GM03348 (cell line): ENCODE measurements at places on chromosomes 2 and 18.
A peak's percentile ranks its signal among the peaks of the same experiment; 100 is the strongest.

DNA sequence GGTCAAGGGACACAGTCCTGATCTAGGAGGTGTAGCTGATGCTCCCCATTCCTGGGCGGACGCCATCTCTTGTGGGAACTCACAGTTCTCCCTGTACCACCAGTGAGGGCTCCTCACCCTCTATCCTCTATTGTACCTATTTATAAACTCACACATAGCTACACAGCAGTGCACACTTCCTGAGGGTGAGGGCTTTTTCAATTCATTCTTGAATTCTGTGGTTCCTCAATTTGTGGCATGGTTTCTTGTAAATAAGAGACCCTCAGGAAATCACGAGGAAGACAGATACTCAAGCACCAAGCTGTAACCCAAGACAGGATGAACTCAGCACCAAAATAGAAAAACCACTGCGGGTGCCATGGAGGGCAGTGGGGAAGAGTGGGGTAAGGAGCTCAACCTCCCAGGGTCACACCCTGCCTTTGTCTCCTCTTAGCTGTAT is 245.9 kb upstream of the PXDN start:
- no peak for DNase-seq

- no peak for DNase-seq
Measured at GRCh38 chr2:200193791-200194190, 112.7 kb upstream of the SPATS2L start.

- peak; percentile 87 for DNase-seq
Measured at GRCh38 chr2:188199716-188200128, 92.0 kb upstream of the GULP1 start.

GRCh38 chr18:11368020-11368419 is 218.7 kb upstream of the PIEZO2 start:
- DNase-seq: no peak

GRCh38 chr2:112902816-112903215 is 8.1 kb upstream of the IL37 start:
- no peak for DNase-seq

GRCh38 chr2:84919885-84920580 is 14.6 kb downstream of the TMSB10 start:
- peak; percentile 83 for DNase-seq
